ENCODE measurements at places on chromosomes 1 and 21.

- H3K27ac ChIP-seq = no peak overlapping the region
- H3K4me3 ChIP-seq = no peak overlapping the region
- H3K4me1 ChIP-seq = no peaks in the 10 kb centered on the region
- H3K36me3 ChIP-seq = no peaks in the 10 kb centered on the region
- no peak for DNase-seq
These were observed 299.2 kb downstream of the GPATCH2 start for GRCh38 chr1:217331698-217332097.

- H3K36me3 ChIP-seq = no peaks in the 10 kb centered on the region
- H3K27me3 ChIP-seq = no peaks in the 10 kb centered on the region
- H3K4me3 ChIP-seq = no peak overlapping the region
- no peak overlapping the region for H3K27ac ChIP-seq
These were observed 331.3 kb upstream of the SNX7 start for GRCh38 chr1:98330224-98330623.

- H3K4me3 ChIP-seq = no peak overlapping the region
- H3K27ac ChIP-seq = no peak overlapping the region
- H3K36me3 ChIP-seq = no peaks in the 10 kb centered on the region
- peaks cover 35% of the 10 kb centered on the region for H3K4me1 ChIP-seq
- no peak for DNase-seq
These were observed 98.0 kb downstream of the LAMC2 start for GRCh38 chr1:183284086-183284485.

DNA sequence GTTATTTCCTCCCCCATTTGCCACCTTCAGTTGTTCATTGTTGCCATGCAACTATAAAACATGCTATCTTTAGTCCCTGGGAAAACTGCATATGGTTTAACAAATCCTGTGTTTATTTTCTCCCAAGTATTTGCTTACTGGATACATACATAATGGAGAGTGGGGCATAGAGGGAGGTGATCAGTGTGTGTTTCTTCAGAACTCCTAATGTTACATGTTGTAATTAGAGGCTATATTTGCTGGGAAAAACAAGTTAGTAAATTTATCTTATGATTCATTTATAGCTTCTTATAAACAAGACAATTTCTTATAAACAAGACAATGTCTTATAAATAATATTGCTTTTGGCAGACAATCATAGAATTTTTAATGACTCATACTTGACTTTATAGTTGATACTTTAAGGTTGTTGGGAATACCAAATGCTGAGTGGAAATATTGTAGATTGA lies 7.3 kb upstream of the GIPC2 start:
- DNase-seq = peak; percentile 34
- H3K27ac ChIP-seq = no peak overlapping the region
- H3K27me3 ChIP-seq = no peaks in the 10 kb centered on the region
- no peaks in the 10 kb centered on the region for H3K36me3 ChIP-seq
- no peak overlapping the region for H3K4me3 ChIP-seq

DNA sequence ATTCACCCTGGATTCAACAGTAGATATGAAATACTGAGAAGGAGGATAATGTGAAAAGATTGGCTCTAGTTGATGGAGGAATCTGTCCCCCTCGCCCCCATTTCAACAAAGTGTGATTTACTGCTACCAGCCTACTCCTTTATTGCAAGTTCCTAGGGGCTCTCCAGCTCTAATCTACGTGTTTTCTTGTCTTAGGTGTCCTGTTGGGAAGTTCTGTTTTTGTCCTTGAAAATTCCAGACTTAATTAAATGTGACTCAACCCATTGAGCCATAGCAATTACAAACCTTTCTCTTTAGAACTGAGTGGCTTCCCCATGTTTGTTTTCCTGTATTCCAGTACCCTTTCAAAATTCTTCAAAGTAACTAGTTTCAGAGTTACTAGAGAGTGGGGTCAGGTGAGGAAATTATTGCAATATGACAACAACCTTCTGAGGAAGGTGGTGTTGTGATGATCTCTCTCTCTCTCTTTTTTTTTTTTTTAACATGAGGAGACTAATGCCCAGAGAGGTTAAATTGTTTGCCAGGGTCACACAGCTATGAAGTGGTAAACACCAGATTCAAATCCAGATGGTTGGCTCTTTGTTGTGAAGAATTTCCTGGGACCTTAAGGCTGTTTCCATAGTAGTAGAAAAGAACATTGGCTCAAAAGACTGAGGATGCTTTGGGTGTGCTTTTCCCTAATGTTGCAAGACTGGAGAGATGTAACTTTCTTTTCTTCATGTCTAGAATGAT lies 3.5 kb downstream of the RGL1 start:
- peak; percentile 62 for DNase-seq
- no peaks in the 10 kb centered on the region for H3K27me3 ChIP-seq
- no peaks in the 10 kb centered on the region for H3K36me3 ChIP-seq
- peak overlapping the region; percentile 74 for H3K27ac ChIP-seq

DNA sequence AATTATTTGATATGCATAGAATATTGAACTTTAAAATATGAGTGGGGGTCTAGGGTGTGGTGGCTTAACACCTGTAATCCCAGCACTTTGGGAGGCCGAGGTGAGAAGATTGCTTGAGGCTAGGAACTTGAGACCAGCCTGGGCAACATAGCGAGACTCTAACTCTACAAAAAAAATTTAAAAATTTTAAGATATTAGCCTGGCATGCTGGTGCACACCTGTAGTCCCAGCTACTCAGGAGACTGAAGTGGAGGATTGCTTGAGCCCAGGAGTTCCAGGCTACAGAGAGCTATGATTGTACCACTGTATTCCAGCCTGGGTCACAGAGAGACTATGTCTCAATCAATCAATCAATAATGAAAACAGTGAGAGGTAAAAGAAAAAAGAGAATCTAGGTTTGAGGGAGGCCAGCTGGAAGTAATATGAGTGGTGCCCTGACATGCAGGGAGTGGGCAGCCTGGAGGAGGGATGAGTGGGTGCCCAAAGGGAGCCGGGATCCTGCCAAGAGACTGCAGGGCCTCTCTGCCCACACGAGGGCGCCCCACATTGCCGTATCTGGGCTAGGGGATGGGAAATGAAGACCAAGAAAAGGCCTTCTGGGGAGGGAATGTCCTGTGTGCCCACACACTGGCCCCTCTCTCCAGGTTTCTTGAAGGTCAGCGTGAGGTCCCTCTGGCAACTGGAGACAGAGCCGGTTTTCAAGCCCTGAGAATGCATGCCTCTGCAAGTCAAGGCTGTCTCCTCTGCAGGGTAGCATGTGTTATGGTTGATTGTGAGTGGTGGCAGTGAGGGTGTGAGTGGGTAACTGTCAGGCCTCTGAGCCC lies 93.9 kb upstream of the PPM1J start:
- no peaks in the 10 kb centered on the region for H3K27me3 ChIP-seq
- H3K4me1 ChIP-seq = 0 out of 2 replicates have a peak, but pooled peaks cover 3% of the 10 kb centered on the region
- H3K4me3 ChIP-seq = no peak overlapping the region
- no peak overlapping the region for H3K27ac ChIP-seq
- H3K36me3 ChIP-seq = no peaks in the 10 kb centered on the region

DNA sequence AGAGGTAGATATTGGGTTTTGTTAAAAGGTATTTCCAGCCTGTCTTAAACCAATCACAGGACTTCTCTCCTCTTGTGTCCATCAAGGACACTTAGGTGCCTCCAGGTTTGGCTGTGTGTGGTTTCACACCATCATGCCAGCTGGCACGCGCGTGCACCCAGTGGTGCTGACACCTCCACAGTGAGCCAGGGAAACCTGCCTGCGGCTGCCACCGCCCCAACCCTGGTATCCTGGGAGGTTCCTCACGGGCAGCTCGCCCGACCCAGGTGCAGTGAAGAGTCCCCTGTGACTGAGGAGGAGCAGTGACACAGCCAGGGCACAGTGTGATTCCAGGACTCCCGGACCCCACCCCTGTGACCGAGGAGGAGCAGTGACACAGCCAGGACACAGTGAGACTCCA lies 13.2 kb upstream of the COL6A2 start:
- H3K36me3 ChIP-seq = no peaks in the 10 kb centered on the region
- no peaks in the 10 kb centered on the region for H3K27me3 ChIP-seq
- no peak for DNase-seq
- H3K27ac ChIP-seq = no peak overlapping the region
- H3K4me3 ChIP-seq = no peak overlapping the region
- peaks cover 33% of the 10 kb centered on the region for H3K4me1 ChIP-seq

DNA sequence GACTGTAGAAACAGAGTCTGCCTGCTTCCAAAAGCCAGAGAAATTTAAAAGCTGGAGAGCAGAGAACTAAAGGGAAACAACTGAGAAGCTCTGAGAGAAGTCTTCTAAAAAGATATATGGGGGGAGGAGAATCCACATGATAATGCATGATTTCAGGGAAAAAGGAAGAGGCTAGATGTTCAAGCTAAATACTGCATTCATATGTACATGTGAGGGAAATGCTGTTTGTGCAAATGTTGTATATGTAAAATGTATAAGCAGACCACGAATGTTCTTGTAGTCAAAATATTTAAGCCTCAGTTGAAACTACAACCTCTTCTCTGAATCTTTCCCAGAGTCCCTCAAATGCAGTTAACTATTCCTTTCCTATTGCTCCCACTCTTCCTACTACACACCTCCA lies 79.2 kb downstream of the AKT3 start:
- no peaks in the 10 kb centered on the region for H3K36me3 ChIP-seq
- H3K4me1 ChIP-seq = no peaks in the 10 kb centered on the region
- no peak overlapping the region for H3K27ac ChIP-seq

- H3K4me1 ChIP-seq = 0 out of 2 replicates have a peak, but pooled peaks cover 3% of the 10 kb centered on the region
- peaks cover 51% of the 10 kb centered on the region for H3K36me3 ChIP-seq
- peak; percentile 32 for DNase-seq
- no peak overlapping the region for H3K27ac ChIP-seq
These were observed 29.7 kb upstream of the MTMR11 start for GRCh38 chr1:149966405-149966804.

GRCh38 chr1:209777587-209777986 lies 6.8 kb downstream of the C1orf74 start:
- H3K4me1 ChIP-seq = no peaks in the 10 kb centered on the region
- H3K36me3 ChIP-seq = no peaks in the 10 kb centered on the region
- no peak overlapping the region for H3K27ac ChIP-seq
- no peaks in the 10 kb centered on the region for H3K27me3 ChIP-seq

- H3K36me3 ChIP-seq = peaks cover 24% of the 10 kb centered on the region
- no peaks in the 10 kb centered on the region for H3K4me1 ChIP-seq
- H3K27me3 ChIP-seq = no peaks in the 10 kb centered on the region
- H3K27ac ChIP-seq = no peak overlapping the region
- no peak overlapping the region for H3K4me3 ChIP-seq
These were observed 24.8 kb downstream of the PHTF1 start for GRCh38 chr1:113734357-113735055.

DNA sequence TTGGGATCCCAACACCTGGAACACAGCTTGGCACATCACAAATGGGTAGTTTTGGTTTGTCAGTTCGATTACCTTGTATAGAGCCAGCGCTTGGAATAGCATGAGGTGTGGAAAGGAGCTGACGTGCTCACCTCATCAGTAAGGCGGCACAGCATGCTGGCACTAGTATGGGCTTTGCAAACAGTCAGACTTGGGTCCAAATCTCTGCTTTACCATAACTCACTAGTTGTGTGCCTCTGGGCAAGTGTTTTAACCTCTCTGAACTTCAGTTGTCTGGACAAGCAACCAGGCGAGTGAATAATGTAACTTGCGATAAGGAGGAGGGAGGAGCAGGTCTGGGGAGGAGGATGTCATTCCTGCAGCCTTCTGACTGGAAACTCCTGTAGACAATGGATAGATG lies 26.3 kb upstream of the NEK2 start:
- DNase-seq = no peak
- H3K27me3 ChIP-seq = peaks cover 9% of the 10 kb centered on the region
- no peak overlapping the region for H3K4me3 ChIP-seq
- H3K4me1 ChIP-seq = peaks cover 5% of the 10 kb centered on the region

- H3K4me1 ChIP-seq = peaks cover under 1% of the 10 kb centered on the region
- H3K27me3 ChIP-seq = no peaks in the 10 kb centered on the region
- H3K4me3 ChIP-seq = no peak overlapping the region
- H3K36me3 ChIP-seq = no peaks in the 10 kb centered on the region
These were observed 258.7 kb upstream of the ADGRL4 start for GRCh38 chr1:79264975-79265818.

DNA sequence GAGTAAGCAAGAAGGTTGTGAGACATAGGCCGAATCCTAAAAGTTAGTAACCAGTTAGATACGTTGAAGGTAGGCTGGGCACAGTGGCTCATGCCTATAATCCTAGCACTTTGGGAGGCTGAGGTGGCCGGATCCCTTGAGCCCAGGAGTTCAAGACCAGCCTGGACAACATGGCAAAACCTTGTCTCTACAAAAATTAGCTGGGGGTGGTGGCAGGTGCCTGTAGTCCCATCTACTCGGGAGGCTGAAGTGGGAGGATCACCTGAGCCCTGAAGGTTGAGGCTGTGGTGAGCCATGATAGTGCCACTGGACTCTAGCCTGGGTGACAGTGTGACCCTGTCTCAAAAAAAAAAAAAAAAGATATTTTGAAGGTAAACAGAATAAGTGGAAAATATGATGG lies 1.5 kb upstream of the PARP1 start:
- H3K27me3 ChIP-seq = no peaks in the 10 kb centered on the region
- H3K4me3 ChIP-seq = no peak overlapping the region
- H3K27ac ChIP-seq = no peak overlapping the region
- H3K36me3 ChIP-seq = no peaks in the 10 kb centered on the region
- peaks cover 12% of the 10 kb centered on the region for H3K4me1 ChIP-seq

- no peak overlapping the region for H3K27ac ChIP-seq
- H3K27me3 ChIP-seq = no peaks in the 10 kb centered on the region
- DNase-seq = no peak
- peaks cover 5% of the 10 kb centered on the region for H3K36me3 ChIP-seq
- H3K4me1 ChIP-seq = peaks cover 6% of the 10 kb centered on the region
These were observed 58.3 kb downstream of the ERI3 start for GRCh38 chr1:44296806-44297205.

GRCh38 chr21:34687065-34687464 lies 18.3 kb downstream of the CLIC6 start:
- no peaks in the 10 kb centered on the region for H3K4me1 ChIP-seq
- DNase-seq = no peak
- H3K4me3 ChIP-seq = no peak overlapping the region
- H3K27me3 ChIP-seq = no peaks in the 10 kb centered on the region
- H3K27ac ChIP-seq = no peak overlapping the region

- H3K4me1 ChIP-seq = no peaks in the 10 kb centered on the region
- H3K27ac ChIP-seq = no peak overlapping the region
- no peaks in the 10 kb centered on the region for H3K27me3 ChIP-seq
- DNase-seq = no peak
- no peak overlapping the region for H3K4me3 ChIP-seq
These were observed 13.9 kb upstream of the TMEM222 start for GRCh38 chr1:27307874-27308598.

DNA sequence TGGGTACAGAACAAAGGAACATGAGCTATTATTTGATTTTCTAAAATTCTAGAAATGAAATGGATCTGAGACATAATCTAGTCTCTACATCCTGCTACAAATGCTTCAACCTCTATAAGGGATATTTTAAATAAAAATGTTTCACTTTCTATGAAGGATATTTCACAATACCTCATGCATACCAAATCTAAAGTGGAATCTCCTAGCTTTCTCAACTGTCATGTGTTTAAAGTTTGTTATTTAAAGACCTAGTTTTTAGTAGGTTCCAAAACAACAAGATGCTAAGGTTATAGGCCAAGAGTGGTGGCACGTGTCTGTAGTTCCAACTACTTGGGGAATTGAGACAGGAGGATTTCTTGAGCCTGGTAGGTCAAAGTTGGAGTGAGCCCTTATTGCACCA lies 47.6 kb downstream of the KDM5B start:
- H3K4me3 ChIP-seq = no peak overlapping the region
- peaks cover 93% of the 10 kb centered on the region for H3K36me3 ChIP-seq
- peaks cover 8% of the 10 kb centered on the region for H3K4me1 ChIP-seq
- H3K27ac ChIP-seq = no peak overlapping the region
- H3K27me3 ChIP-seq = no peaks in the 10 kb centered on the region
